ENCODE measurements at places on chromosomes 7 and 10.
A peak's percentile ranks its signal among the peaks of the same experiment; 100 is the strongest.

GRCh38 chr7:1247527-1248041 is 14.9 kb downstream of the UNCX start:
- no peak for DNase-seq

GRCh38 chr7:81002421-81002820 is 83.6 kb upstream of the SEMA3C start:
- no peak for DNase-seq

DNA sequence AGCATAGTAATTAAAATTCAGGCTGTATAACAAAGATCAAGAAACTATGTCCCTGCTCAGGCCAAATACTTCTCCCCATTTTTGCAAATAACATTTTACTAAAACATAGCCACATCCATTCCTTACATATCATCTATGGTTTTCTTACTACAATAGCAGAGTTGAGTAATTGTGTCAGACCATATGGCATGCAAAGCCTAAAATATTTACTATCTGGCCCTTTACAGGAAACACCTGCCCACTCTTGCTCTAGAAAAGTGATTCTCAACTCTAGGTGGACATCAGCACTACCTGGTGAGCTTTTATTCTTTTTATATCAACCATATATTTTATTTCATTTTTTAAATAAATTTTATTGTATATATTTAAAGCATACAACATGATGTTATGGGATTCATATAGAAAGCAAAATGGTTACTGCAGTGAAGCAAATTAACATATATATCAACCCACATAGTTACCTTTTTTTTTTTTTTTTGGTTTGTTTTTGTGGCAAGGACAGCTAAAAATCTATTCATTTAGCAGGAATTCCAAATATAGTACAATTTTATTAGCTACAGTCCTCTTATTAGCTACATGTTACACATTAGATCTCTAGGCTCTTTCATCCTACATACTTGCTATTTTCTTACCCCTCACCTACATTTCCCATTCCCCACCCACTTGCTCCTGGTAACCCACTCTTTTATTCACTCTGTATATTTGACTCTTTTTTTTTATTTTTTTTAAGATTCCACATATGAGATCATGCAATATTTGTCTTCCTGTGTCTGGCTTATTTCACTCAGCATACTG is 19.6 kb downstream of the ABI1 start:
- peak; percentile 8 for DNase-seq

DNA sequence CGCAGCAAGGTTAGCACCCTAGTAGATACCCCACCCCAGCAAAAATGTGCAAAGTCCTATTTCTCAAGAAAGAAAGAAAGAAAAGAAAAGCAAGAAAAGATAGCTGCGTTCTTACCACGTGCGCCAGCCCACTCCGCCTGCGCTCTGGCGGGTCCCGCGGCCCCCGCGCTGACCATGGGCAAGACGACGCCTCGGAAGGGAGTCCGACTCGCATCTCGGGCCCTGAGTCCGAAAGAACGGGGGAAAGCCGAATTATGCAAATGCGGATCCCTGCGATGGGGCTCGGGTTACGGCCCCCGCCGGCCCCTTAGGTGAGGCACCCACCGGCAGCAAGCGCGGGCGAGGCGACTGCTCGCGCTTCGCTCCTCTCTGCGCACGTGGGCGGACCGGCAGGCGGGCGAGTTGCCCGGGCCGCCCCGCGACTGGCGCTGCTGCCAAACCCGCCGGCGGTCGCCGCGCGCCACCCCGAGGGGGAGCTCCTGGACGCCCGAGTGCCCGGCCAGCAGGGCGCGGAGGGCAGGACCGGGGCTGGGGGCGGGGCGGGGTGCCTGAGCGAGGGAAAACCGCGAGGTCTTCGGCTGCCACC is 2.4 kb upstream of the EGR2 start:
- peak; percentile 4 for DNase-seq

GRCh38 chr7:118078015-118078414 is 105.9 kb upstream of the LSM8 start:
- DNase-seq, result no peak

- DNase-seq, result no peak
Measured at GRCh38 chr10:1467334-1468076, 269.8 kb downstream of the ADARB2 start.

DNA sequence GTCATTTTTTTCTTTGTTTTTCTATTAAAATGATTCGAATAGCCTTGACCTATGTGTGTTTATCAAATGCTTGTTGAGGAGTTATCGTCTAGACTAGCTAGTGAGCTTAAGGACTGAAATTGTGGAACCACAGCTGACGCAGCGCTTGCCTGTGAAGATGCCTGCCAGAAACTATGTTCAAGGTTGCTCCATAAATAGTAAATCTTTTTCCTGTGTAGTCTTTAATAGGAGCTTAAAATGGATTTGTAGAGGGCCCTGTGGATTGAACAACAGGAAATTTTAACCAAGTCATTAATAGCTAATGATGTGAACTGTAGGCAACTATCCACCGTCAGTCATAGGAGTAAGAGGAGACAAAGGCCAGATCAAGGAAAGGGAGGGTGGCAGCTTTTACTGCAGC is 145.1 kb downstream of the GNAI1 start:
- DNase-seq, result peak; percentile 58

GRCh38 chr10:122168598-122169394 is 102.3 kb upstream of the BTBD16 start:
- peak; percentile 31 for DNase-seq

DNA sequence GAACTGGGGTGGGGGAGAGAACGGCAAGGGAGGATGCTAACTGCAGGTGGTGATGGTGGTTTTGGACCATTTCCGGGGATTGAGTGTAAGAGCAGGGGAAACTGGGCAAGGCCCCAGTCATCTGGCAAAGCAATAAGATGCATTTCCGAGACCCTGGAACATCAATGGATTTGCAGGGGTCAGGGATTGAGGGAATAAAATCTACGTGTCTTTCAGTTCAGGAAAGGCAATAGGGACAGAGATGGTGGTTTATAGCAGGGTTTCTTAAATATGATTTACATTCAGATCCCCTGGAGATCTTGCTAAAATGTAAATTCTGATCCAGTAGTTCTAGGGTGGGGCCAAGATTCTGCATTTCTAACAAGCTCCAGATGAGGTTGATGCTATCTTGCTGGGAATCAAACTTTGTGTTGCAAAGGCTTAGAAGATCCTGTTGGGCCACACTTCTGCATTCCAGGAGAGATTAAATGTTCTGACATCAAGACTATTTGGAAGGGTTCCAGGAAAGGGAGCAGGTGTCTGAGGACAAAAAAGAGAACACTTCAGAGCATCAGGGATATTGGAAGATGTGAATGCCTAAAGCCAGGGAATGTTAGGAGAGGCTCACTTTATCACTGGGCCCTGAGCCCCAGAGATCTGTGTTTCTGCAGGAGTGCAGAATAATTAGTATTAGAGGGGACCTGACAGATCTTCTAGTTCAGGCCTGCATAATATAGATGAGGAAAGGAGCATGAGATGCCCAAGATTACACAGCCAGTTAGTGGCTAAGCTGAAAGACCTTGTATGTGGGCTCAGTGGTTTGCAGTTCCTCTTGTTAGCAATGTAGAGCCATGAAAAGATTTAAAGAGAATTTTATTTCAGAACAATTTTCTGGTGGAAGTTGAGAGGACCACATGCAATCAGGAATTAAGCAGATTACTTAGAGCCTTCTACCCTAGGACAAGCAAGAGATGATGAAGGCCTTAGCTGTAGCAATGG is 32.4 kb downstream of the BLNK start:
- no peak for DNase-seq

- DNase-seq, result peak; percentile 75
Measured at GRCh38 chr10:24701447-24701846, 22.2 kb downstream of the ARHGAP21 start.

DNA sequence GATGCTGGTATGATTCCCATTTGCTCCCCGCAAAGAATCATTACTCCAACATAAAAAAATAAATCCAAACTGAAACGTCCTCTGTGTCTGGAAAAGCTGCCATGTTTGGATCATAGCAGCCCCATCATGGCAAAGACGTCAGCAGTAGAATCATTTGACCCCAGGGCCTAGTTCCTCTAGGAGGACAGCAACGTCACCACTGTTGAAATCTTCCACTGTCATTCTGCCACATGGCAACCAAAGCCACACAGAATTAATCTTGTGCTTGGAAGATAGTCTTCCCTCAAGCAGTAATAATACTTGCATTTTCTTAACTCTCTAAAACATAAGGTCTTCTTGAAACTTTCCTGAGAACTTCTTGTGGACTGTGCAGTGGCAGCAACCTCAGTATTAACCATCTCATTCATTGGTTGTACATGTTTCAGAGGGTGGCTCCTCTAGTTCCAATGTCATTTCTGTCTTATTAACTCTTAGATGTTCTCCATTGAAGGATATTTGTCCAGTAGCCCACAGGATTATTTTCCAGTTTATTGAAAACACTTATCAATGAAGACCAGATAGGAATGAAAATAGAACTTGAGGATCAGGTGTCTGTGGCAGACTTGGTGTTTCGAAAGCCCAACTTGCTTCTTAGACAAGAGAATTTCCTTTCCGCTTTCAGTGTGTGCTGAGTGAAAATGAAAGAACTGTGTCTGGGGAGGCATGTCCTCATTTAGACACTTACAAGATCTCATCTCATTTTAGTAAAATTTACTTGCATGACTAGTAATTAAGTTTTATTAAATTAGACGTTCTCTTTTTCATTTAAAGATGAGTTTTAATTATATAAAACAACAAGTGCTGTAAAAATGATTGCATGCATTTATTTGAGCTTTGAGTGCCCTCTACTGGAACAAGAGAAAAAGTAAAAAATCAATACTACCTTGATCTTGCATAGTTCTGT is 28.9 kb upstream of the INHBA start:
- peak; percentile 33 for DNase-seq

GRCh38 chr7:114102996-114103395 is 184.2 kb upstream of the PPP1R3A start:
- no peak for DNase-seq

DNA sequence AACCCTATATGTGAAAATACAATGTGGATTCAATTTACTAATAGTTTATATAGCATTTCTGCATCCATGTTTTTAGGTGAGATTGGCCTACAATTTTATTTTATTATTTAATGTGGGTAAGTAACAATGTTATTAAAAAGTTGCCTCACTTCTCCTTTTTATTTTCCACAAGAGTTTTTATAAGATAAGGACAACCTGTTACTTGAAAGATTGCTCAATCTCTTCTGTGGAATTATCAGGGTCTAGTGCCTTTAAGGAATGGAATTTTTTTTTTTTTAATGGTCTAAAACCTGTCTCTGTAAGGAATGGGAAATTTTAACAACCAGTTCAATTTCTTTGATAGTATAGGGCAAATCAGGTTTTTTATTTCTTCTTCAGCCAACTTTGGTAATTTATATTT is 53.9 kb upstream of the RAB18 start:
- DNase-seq, result no peak

DNA sequence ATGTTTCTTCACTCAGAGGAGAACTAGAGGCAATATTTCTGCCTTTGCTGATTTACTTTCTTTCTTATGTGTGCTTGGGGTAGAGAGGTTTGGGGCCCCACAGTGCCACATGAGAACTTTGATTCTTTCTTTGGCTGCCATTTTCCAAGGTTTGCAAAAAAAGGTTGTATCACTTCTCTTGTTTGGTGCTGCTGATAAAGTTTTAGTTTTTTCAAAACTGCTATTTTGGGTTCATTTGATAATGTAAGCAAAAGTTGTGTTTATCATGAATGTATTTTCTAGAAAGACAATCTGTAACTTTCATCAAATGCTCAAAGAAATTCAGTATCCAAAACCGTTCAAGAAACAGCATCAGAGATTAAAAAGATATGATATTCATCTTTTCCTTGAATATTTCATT is 30.6 kb upstream of the PARP12 start:
- no peak for DNase-seq

- DNase-seq, result peak; percentile 15
Measured at GRCh38 chr10:87816898-87817608, 973 bp downstream of the ATAD1 start.

- peak; percentile 51 for DNase-seq
Measured at GRCh38 chr7:47405921-47406800, 175.8 kb downstream of the TNS3 start.

DNA sequence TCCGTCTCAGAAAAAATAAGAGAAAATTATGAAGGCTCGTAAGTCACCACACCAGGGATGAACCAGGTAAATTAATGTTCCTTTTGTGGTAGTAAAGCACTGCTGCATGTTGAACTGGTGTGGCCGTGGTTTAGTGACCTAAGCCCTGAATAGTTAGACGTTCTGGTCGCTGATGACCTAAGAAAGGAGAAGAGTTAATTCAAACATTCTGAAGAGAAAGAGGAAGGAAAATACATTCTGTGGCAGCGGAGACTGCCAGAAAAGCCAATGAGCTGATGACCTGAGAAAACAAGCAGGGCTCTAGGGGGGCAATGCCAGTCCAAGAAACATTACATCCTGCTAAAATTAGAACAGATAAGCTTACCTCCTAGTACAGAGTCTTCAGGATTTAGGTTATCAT is 17.5 kb downstream of the DNAJC9 start:
- no peak for DNase-seq

- DNase-seq, result no peak
Measured at GRCh38 chr7:101905203-101905865, 87.9 kb downstream of the CUX1 start.

- DNase-seq, result peak; percentile 64
Measured at GRCh38 chr7:18426564-18427226, 68.9 kb upstream of the HDAC9 start.

DNA sequence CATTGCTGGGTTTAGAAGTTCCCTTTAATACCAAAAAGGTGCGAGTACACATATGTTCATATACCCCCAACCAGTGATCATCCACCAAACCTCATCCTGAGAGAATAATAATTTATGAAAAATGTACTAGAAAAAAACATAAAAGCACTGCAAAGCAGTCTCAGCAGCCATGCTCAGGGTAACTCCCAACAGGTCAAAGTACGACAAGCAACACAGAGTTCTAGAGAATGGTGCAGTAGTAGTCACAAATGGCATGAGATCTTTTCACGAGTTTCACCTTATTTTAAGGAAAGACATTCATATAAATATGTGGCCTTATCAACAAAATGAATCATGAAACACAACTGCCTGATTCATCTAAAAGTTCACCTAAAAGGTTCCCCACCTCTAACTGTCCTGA is 338.5 kb downstream of the PARD3 start:
- DNase-seq, result no peak

DNA sequence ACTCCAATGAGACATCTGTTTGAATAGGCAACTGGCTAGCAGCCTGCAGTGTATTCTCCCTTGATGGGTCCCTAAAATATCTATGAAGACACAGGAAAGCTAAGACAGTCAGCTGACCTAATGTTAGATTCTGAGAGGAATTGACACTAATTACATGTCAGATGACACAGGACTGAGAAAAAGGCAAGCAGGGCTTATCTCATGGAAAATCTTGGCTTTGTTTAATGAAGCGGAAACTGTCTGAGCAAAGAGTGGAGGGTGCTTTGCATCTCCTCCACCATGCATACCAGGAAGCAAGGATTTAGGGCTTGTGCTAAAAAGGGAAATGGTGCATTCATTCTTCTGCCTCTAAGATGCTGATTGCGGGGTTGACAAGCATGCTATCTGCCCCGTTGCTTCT is 135.5 kb upstream of the GLI3 start:
- DNase-seq, result no peak

- DNase-seq, result peak; percentile 10
Measured at GRCh38 chr10:30596013-30596412, 33.5 kb downstream of the LYZL2 start.

GRCh38 chr7:17131983-17132655 is 166.3 kb upstream of the AHR start:
- DNase-seq, result no peak
